ENCODE measurements at places on chromosomes 3 and 15.

GRCh38 chr15:39406485-39406884 lies 174.4 kb upstream of the THBS1 start:
- DNase-seq, result no peak

- no peak for DNase-seq
Observed at GRCh38 chr15:27214032-27214431, 243.1 kb downstream of the GABRG3 start.

- DNase-seq, result no peak
Observed at GRCh38 chr3:155747286-155747945, 2.5 kb upstream of the PLCH1 start.

DNA sequence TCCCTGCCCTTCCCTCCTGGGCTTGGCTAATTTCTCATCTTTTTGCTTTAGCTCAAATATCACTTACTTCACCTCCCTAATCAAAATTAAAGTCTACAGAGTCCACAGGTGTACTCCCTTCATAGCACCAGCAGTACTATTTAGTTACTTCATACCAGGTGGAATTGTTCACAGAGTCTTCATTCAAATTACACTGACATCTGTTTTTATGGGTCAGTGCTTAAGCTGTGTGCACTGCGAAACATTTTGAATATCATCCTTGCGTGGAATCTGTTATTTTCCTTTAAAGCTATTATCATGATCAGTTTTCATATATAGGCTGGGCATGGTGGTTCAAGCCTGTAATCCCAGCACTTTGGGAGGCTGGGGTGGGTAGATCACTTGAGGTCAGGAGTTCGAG lies 2.7 kb upstream of the SERF2 start:
- no peak for DNase-seq

DNA sequence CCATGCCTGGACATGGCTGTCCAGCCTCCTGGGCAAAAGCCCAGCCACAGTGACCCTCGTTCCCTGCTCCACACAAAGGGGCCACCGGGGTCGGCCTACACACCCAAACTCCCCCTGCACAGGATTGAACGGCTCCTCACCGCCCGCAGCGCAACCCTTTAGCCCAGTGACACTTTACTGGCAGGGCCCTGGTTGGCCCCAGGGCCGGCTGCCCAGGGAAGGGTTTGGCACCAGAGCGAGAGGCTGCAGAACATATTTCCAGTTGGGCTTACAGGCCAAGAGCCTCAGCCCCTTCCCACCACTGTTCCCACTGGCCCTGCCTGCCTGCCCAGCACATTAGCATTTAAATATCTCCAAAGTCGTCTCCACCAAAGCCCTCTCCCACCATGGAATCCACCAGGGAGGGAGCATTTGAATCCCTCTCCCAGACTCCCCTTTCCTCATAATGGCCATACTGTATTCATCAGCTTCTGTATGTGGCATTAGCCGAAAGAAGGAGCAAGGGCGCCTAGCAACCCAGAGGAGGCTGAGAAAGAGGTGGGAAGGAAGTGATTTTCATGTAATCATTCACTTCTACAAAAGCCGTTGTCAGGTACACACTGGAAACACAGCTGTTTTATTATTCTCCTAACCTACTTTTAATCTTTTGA lies 85.4 kb downstream of the SLC6A11 start:
- no peak for DNase-seq

DNA sequence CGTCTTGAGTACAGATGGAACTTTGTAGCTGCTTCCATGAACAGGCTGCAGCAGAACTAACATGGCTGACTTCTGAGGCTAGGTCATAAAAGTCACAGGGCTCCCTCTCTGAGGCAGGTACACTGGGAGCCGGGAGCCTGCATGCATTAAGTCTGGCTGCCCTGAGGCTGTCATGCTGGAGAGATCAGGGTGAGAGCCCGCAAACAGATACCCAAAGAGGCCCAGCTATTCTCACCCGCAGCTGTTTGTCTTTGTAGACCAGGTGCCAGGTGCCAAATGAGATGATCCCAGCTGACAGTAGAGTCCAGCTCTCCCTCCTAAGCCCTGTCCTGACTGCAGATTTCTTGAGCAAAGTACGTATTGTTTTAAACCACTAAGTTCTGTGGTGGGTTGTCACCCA lies 8.6 kb upstream of the SLCO3A1 start:
- no peak for DNase-seq

DNA sequence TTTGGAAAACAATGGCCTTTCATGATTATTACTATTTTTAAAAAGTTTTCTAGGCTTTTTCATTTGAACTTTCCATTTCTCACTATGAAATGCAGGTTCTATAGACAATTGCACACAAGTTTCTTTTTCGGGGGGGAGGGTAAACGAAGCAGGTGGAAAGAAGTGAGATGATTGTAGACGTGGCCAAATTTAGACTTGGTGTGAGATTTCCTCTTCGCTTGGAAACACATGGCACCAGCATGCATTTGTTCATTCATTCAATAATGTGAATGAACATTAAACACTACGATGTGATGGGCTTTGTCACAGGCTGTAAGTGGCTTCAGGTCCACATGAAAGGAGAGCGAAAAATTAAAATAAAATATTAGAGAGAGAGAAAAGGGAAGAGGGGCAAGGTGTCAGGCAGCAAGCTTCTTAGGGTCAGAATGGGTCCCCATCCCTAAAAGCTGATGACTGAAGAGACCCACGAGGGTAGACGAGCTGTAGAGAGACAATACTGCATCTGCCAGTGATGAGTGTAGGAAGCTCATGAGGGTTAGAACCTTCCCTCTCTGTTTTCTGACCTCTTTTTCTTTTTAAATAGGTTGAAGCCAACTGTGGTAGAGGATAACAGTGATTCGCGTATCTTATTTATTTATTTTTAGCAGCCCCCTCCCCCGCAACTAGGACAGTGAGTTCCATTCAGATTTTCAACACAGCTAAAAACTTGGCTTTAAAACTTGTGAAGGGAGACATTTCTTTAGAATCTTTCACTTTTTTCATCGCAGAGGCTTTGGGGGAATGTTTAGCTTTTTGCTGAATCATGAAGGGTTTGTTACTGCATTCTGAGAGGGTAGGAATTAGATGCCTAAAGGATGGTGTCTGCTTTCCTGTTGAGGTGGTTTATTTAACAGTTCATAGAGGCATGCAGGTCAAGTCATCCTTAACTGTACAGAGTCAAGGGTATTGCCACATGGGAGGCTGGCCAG lies 36.2 kb downstream of the GAP43 start:
- no peak for DNase-seq

DNA sequence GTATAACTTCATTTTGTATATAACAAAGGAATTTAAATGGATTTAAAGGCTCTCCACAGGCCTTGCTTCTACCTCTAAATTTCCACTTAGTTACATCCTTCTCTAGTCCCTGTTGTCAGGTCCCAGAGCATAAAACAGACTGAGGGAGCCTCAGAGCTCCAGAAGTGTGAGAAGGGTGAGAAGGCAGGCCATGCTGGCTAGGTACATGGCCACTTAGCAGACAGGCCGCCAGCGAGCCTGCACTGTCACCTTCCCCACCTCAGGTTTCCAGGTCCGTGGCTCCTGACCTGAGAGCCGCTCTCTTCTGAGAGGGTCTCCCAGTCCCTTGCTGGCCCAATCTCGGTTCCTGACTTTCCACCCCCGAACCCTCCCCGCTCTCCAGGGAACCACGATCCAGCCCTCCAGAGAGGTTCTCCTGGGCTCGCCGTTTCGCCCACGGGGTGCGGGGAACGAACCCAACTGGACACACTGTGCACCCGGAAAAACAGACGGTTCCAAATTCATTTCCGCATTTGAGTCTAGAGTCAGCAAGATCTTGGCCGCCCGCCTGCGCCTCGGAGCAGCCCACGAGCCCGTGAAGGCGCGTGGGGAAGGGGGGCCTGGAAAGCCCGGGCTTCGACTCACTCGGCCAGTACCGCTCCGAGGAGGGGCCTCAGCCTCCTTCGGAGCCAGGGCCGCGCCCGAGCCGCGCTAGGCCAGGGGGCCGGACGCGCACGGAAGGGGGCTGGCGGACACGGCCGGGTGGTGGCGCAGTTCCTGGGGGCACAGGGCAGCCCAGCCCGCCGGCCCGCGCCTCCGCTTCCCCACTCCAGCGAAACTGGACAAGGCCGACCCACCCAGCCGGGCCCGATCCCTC lies 16.7 kb upstream of the SOX2 start:
- no peak for DNase-seq

GRCh38 chr15:61651267-61651666 lies 409.0 kb downstream of the VPS13C start:
- DNase-seq, result no peak

- no peak for DNase-seq
Observed at GRCh38 chr3:125402639-125403038, 27.5 kb upstream of the ZNF148 start.

DNA sequence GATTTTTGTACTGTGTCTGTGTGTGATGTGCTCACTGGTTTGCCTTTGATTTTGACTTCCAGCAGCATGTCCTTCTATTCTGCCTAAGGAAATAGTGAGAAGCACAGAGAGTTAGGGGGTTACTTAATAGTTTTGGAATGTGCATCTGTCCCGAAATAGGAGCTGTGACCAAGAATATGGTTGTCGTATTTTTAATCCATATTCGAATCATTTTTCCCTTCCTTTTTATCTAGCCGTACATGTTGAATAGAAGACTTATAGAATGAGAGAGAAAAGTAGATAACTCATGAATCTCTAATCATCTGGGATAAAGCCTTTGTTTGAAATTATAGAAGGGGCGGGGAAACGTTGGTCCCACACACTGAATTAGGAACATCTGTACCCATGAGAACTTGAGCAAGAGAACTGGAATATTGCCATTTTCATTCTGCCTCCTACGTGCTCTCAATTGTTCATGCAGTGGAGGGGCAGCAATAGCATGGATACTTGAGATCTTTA lies 23.6 kb downstream of the CRTC3 start:
- DNase-seq, result peak; percentile 94

- peak; percentile 28 for DNase-seq
Observed at GRCh38 chr3:14719006-14719405, 44.1 kb downstream of the C3orf20 start.

DNA sequence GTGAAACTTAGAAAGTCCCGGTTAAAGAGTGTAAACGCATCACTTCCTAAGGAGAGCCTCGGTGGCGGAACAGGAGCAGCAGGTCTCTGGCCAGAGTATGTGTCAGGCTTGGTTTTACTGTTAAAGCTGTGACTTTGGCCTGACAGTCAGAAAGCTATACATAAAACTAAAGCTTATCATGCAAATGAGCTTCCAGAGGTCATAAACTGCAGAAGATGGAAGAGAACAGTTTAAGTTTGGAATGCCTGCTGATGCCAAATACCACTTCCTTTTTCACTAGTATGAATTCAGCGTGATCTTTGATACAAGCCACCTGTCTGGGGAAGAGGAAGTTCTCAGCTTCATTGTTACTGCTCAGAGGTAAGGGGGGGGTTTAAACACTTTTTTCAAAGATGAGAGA lies 125.1 kb upstream of the CTDSPL start:
- DNase-seq, result peak; percentile 8

- peak; percentile 35 for DNase-seq
Observed at GRCh38 chr15:76968306-76968705, 26.6 kb upstream of the PSTPIP1 start.

DNA sequence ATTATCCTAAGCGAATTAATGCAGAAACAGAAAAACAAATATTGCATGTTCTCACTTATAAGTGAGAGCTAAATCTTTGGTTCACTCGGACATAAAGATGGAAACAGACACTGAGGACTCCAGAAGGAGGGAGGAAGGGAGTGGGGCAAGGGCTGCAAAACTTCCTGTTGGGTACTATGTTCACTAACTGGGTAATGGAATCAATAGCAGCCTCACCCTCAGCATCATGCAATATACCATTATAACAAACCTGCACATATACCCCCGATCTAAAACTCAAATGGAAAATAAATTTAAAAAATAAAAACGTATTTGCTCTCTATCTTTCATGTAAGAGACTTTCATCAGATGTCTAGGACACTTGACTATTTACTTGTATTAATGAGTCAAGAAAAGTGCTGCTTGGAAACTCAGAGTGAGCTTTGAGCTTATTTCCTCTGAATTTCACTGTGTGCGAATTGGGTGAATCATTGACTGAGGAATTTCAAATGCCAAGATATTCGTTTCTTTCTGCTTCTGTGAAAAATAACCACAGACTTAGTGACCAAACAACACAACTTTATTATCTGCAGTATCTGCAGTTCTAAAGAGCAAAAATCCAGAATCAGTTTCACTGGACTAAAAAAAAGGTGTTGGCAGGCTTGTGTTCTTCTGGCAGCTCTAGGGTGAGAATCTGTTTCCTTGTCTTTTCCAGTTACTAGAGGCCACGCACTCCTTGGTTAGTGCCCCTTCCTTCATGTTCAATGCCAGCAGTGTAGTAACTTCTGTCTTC lies 18.4 kb downstream of the TM4SF18 start:
- DNase-seq, result peak; percentile 78

DNA sequence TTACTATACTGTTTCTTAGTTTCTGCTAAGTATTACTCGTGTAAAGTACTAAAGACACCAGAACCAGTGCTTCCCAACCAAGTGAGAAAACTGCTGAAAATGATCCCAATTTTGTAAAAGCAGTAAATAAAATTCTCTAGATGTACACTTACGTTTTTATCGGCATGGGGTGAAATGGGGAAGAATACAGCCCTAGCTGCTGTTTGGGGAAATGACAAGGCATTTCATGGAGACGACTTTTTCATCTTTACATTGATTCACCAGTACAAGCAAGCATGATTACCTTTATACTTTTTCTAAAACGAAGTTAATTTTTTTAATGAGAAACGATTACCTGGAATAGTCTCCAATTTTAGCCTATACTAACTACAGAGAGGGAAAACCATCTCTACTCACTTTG lies 1.4 kb downstream of the PSMD6 start:
- DNase-seq, result no peak

GRCh38 chr15:62765916-62766315 lies 276.6 kb upstream of the TPM1 start:
- DNase-seq, result no peak

DNA sequence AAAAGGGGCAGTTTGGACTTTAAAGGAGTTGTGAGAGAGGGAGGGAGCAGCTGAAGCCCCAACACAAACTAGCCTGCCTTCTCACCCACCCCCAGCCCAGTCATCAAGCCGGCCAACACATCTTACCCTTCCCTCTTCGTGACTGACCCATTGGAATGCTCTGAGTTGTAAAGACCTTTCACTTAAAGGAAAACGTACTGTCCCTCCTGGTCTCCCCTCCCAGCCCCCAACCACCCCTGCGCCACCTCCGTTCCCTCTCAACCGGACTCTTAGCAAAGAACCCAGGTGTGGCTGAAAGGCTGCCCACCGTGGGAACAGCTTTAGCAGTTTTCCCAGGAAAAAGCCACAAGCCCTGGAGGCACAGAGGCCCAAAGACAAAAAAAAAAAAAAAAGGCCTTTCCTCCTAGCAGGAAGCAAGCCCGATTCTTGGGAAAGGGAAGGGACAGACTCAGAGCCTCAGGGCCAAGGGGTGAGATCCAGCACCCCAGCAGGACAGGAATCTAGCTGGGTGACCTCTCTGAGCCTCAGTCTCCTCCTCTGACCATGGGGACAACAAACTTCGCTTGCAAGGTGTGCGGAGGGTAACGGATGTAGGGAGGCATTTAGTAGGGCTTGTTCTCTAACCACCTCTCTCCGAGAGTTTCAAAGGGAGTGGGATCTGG lies 2.4 kb downstream of the CYP11A1 start:
- no peak for DNase-seq

DNA sequence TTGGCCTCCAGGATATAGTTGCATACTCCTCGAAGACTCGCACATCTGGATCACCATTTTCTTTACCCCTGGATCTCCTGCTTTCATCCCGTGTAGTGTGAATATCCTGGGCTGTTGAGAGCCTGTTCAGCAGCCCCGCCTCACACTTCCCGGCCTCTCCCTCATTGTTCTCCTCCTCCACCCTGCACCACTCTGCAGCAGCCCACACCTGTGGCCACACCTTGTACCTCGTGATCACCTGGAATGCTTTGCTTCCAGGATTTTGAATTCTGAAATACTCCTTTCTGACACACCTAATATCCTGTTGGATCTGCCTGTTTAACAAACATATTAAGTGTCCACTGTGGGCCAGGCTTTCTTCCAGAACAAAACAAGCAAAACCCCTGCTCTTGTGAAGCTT lies 14.4 kb downstream of the ABHD17C start:
- no peak for DNase-seq
